Activated T-helper 2 cell treated with anti-CD3 and anti-CD28 coated beads, Interferon-gamma antibody, Interleukin-2, Interleukin-4, amounts not matched to agents 10 μg/mL and 5 μg/mL and 100 μg/mL, durations not matched to agents 14 hours and 24 hours and 36 hours (primary cell): ENCODE measurements at places on chromosomes 13 and 19. TPM values are rescaled to one million over a fixed set of nuclear protein-coding genes. Genes with fewer than 3 reads are reported as not detected.

The ZNF723 gene
- total RNA-seq, result not detected in 2 replicates

The ZNF568 gene
- 4.5 and 6.3 TPM in 2 replicates for total RNA-seq

The ZNF554 gene
- 2.3 and 2.4 TPM in 2 replicates for total RNA-seq

The ZNF100 gene
- total RNA-seq, result 21.6 and 24.3 TPM in 2 replicates

The RFPL4AL1 gene
- total RNA-seq, result not detected in 2 replicates

The FSD1 gene
- 26.8 and 32.8 TPM in 2 replicates for total RNA-seq

The ATP4A gene
- not detected in 2 replicates for total RNA-seq

The KLF12 gene
- 23.3 and 23.4 TPM in 2 replicates for total RNA-seq

The NFILZ gene
- not detected in 2 replicates for total RNA-seq

The HSPB6 gene
- 0.14 and 0.21 TPM in 2 replicates for total RNA-seq

The THSD8 gene
- 28.6 and 29.8 TPM in 2 replicates for total RNA-seq

The GJB6 gene
- total RNA-seq, result 1.7 TPM in 2 replicates

The RPL18A gene
- 2,784 and 2,842 TPM in 2 replicates for total RNA-seq

The SLC25A42 gene
- total RNA-seq, result 9.1 and 9.2 TPM in 2 replicates

The SLITRK5 gene
- not detected in 2 replicates for total RNA-seq

The SYNGR4 gene
- not detected in 2 replicates for total RNA-seq

The SYCN gene
- not detected in 2 replicates for total RNA-seq

The BRME1 gene
- total RNA-seq, result 14.9 and 15.3 TPM in 2 replicates

The SELENOV gene
- total RNA-seq, result not detected in 2 replicates

The KLK15 gene
- total RNA-seq, result not detected in 2 replicates

The ZNF468 gene
- 12.0 and 14.7 TPM in 2 replicates for total RNA-seq

The MED29 gene
- total RNA-seq, result 32.3 and 34.7 TPM in 2 replicates

The KASH5 gene
- total RNA-seq, result 0.14 and 0.28 TPM in 2 replicates

The MBD3L3 gene
- not detected in 2 replicates for total RNA-seq

The ONECUT3 gene
- total RNA-seq, result not detected in 2 replicates

The GPR180 gene
- total RNA-seq, result 9.2 and 9.4 TPM in 2 replicates

The GIPC3 gene
- 0.16 and 0.32 TPM in 2 replicates for total RNA-seq
